ENCODE measurements at places on chromosomes 12 and 14.
A peak's percentile ranks its signal among the peaks of the same experiment; 100 is the strongest.

GRCh38 chr12:295132-295531 is 32.5 kb upstream of the SLC6A13 start:
- DNase-seq, result no peak

GRCh38 chr12:57756406-57757341 is 1.8 kb downstream of the MARCHF9 start:
- DNase-seq, result no peak

- no peak for DNase-seq
Measured at GRCh38 chr12:107440606-107441005, 245.0 kb upstream of the PWP1 start.

- DNase-seq, result no peak
Measured at GRCh38 chr14:37195327-37195726, 2.4 kb upstream of the MIPOL1 start.

DNA sequence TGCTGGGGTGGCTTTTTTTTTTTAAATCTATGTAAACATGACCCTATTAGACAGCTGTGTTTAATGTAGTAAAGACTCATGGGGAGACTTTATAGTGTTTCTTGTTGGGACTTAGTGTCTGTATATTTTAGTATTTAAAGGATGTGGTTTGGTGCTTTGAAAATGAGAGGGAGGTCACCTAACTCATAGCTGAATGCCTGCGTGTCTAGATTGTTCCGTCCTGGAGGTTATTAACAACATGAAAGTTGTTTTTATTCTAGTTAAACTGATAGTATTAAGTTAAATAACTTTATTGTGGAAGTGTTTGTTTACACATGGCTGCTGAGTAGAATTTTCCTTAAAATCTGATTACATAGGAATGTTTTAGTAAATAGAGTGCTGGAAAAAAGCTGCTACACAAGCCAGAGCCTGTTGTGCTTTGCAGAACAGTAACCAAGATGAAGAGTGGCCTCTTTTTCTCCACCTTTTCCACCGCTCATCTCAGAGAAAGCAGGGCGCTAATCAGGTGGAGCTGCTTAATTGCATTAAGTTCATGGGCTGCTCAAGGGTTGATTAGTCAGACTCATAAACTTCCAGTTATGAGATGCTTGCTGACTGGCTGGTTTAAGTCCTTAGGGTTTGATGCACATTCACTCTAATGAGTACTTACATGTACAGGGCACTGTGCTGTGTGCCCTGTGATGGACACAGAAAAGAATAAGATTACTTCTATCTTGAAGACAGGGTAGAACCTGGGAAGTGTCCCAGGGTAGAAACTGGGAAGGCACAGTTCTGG is 62.7 kb downstream of the FBXO34 start:
- DNase-seq, result no peak

DNA sequence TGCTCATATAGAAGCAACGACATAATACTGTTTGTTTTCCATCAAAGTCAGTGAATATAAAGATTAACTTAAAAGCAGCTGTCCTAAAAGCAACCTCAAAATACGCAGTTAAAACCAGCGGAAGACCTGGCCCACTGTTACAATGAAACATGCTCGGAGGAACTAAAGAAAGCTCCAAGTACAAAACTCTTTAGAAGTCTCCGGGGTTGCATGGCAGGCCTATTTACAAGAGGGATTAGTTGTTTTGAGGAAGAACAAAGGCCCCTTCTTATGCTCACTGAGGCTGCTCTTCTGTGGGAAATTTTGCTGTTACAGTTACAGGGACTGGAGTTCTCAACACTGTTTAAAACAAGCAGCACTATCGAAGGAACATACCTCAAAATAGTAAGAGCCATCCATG is 75.9 kb upstream of the C12orf71 start:
- no peak for DNase-seq

DNA sequence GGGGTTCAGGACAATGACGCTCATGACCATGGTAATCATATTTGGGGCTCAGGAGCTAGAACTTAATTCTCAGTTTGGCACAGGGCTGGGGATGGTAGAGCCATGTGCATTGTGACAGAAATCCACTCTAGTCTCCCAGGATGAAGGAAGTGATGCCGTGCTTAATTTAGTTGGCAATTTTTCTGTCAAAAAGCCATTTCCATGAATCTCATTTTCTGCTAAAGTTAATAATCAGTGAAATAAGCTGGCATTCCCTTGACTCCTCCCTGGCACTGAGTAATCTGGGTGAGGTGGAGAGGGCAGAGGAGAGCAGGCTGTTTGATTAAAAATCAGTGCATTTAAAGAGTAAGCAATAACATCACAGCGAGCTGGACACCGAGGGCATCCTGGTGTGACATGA is 45.0 kb upstream of the GPR68 start:
- DNase-seq, result no peak

GRCh38 chr12:7483343-7483742 is 20.2 kb downstream of the CD163 start:
- DNase-seq, result no peak

DNA sequence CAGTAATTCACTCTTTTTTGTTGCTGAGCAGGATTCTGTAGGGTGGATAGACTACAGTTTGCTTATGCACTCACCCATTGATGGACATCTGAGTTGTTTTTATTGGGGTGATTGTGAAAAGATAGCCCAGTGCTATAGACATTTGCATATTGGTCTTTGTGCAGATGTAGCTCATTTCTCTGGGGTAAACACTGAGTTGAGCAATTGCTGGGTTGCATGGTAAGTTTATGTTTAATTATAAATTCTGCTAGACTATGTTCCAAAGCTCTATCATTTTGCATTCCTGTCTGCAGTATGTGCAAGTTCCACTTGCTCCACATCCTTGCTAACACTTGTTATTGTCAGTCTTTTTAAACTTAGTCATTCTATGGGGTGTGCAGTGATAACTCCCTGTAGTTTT is 65.4 kb upstream of the RFLNA start:
- no peak for DNase-seq

- DNase-seq, result no peak
Measured at GRCh38 chr12:16348435-16349130, 1.1 kb downstream of the MGST1 start.

- DNase-seq, result no peak
Measured at GRCh38 chr14:73741876-73742519, 27.8 kb upstream of the PNMA1 start.

DNA sequence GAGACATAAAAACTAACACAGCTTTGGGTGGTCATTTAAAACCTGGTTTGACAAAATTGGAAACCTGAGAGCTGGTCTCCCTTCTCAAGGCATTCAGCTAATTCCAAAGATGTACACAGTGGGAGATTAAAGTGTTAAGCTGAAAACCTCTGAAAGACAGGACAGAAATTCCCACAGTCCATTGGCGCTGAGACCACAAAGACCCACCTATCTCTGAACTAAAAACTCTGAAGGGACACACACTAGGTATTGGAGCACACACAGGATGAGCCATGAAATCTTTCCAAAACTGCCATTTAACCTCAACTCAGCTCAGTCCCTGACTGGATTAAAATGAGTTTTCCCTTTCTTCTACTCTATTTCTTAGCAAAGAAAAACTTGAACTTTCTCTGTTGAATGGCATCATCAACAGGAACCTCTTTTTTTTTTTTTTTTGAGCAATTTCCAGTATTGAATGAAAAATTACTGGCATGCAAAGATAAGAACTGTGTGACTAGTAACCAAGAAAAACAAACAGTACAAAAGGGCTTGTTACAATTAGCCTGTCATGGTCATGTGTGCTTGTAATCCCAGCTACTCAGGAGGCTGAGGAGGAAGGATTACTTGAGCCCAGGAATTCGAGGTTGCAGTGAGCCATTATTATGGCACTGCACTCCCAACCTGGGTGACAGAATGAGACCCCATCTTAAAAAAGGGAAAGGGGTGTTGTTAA is 82.4 kb downstream of the IPO8 start:
- DNase-seq, result no peak

- DNase-seq, result peak; percentile 64
Measured at GRCh38 chr12:46473634-46474329, 101.2 kb upstream of the SLC38A2 start.

- DNase-seq, result peak; percentile 76
Measured at GRCh38 chr12:77324763-77325468, 259.5 kb upstream of the E2F7 start.

DNA sequence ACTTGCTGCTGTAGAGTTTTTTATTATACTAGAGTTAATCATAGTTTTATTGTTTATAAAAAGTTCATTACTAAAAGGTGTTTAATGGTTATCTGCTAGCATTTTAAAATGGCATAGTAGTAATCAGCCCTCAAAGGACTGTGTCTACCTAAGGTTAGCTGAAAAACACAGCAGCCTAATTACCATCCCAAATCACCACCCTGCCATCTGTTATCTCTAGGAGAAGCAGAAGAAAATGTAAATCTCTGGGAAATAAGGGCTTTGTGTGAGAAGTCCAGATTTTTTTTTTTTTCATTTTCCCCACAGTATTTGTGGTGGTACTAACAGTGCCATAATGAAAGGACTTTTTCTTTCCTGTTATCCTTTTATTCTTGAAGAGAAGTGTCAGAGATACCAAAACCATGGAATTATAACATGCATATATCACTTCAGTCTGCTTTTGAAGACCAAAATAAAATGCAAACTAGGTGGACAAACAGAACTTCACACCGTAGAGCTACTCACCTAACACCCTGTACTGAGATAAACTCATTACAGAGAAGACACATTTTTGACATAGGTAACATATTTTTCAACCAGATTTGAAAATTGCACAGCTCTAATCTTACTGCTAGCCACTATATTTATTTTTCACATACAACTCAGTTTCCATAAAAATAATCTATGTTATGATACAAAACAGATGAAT is 876.2 kb downstream of the C12orf50 start:
- DNase-seq, result no peak

DNA sequence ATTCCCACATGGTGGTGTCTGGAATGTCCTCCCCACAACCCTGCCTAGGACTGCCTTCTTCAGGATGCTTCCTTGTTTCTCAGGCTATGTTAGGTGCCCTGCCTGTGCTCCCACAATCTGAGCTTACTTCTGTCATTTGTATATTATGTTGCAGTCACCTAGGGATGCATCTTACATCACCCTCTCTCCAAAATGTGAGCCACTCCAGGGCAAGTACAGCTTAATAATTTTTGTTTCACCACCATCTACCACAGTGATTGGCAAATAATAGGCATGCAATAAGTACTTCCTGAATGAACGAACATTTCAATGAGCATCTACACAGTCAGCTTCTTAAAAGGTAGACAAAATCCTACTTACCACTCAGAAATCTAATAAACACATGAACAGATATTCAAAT is 37.6 kb downstream of the ZFYVE26 start:
- DNase-seq, result no peak

- peak; percentile 7 for DNase-seq
Measured at GRCh38 chr14:103728721-103729120, 13.1 kb downstream of the ZFYVE21 start.

DNA sequence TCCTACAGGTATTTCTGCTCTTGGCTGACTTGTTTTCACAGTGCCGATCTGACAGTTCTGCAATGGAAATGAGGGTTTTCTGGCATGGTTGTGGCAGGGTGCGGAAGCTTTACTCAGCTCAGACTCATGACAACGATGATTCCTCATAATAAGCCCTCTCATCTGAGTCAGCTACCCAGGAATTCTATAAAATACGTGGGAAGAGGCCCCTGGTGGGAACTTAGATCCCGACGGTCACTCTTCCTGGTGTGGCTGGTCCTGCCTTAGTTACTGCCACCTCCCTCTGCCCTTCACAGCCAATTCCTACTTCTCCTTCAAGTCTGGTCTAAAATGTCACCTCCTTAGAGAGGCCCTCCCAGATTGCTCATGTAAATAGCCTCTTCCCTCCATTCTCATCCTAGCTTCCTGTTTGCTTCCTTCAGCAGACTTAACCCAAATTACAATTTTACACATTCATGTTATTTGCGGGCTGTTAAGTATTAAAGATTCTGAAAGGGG is 104.2 kb upstream of the MAP1LC3B2 start:
- DNase-seq, result no peak

GRCh38 chr14:104116288-104116755 is 22.1 kb upstream of the KIF26A start:
- no peak for DNase-seq

DNA sequence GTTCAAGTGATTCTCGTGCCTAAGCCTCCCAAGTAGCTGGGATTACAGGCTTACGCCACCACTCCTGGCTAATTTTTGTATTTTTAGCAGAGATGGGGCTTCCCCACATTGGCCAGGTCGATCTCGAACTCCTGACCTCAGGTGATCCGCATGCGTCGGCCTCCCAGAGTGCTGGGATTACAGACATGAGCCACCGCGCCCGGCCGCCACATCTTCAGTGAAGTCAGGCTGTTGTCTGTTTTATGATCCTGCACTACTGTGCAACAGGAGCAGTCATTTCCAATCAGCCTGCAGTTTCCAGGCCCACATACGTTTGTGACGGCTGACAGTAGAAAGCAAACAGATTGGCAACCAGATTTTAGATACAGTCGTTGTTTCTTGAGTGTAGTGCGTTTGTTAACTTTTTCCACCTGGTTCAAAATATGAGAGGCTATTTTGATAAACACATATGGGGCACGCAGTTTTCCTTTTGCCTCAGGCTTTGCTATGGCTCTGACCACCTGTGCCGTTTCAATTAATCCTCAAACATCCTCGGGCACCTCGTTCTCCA is 74.8 kb downstream of the LGMN start:
- no peak for DNase-seq

DNA sequence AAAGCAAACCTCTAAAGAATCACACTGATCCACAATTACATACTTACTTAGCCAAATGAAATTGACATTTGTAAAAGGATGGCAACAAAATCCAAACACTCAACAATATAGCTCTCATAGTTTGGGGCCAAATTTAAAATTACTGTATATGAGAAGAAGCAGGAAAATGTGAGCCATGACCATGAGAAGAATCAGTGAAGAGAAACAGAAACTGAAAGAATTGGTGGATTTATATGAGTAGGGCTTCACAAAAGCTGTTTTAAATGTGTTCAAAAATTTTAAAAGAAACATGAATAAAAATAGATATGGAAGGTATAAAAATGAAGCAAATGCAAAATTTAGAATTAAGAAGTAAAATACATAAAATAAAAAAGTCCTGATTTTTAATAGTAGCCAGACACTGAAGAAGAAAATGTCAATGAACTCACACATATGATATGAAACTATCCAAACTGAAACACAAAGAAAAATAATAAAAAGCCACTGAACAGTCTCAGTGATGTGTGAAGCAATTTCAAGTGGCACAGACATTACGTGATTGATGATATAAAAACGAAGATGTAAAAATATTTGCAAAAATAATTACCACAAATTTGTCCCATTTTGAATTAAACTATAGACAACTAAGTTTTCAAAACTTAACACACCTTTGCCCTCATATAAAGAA is 87.9 kb upstream of the MDGA2 start:
- no peak for DNase-seq

- DNase-seq, result no peak
Measured at GRCh38 chr12:67940780-67941243, 48.4 kb upstream of the IFNG-AS1 start.

- no peak for DNase-seq
Measured at GRCh38 chr12:102438827-102439210, 41.5 kb downstream of the IGF1 start.

- peak; percentile 59 for DNase-seq
Measured at GRCh38 chr12:8045952-8046944, 13.7 kb downstream of the FOXJ2 start.

GRCh38 chr14:69996216-69996615 is 117.0 kb downstream of the SMOC1 start:
- no peak for DNase-seq
